ENCODE measurements at places on chromosomes 1 and 21.
A peak's percentile ranks its signal among the peaks of the same experiment; 100 is the strongest.

DNA sequence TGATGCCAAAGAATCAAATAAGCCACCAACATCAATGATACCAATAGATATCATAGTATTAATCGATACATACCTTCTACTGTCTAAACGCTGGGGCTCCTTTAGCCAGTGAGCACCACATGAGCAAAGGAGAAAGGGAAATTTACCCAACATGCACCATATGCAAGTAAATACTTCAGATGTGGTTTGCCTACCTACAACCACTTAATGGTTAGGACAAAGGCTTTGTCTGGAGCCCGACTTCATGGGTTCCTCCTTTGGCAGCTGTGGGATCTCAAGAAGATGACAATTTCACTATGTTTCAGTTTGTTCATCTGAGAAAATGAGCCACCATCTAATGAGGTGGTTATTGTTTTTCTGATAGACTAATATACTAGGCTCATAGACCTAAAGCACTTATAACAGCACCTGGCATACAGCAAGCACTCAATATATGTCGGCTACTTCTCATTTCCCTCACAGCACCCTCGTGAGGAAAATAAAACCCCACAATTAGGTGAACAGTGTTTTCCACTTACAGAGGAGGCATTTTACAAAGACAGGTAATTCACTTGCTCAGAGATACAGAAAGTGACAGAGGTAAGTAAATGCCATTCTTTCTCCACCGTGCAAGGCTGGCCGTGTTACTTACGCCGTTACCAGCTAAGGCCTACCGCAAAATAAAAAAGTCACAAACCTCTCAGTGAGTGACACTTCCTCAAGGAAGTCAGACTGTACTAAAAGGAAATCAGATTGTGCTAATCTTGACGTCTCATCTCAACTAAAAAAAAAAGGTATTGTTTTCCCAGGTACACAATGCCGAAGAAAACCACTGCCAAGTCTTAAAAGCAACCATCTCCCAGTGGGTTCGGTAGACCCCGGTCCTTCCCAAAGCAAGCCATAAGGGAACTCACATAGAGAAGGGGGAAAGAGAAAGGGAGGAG, 1.6 kb downstream of the TTC13 start:
- peaks cover 12% of the 10 kb centered on the region for H3K4me1 ChIP-seq
- H3K27me3 ChIP-seq = no peaks in the 10 kb centered on the region
- peak overlapping the region; percentile 92 for H3K4me3 ChIP-seq
- H3K36me3 ChIP-seq = peaks cover 18% of the 10 kb centered on the region
- no peak overlapping the region for H3K27ac ChIP-seq

- H3K27ac ChIP-seq = peak overlapping the region; percentile 85
- peaks cover 39% of the 10 kb centered on the region for H3K4me1 ChIP-seq
- no peak overlapping the region for H3K4me3 ChIP-seq
- H3K27me3 ChIP-seq = no peaks in the 10 kb centered on the region
Observed at GRCh38 chr1:27557596-27558340, 46.2 kb downstream of the AHDC1 start.

DNA sequence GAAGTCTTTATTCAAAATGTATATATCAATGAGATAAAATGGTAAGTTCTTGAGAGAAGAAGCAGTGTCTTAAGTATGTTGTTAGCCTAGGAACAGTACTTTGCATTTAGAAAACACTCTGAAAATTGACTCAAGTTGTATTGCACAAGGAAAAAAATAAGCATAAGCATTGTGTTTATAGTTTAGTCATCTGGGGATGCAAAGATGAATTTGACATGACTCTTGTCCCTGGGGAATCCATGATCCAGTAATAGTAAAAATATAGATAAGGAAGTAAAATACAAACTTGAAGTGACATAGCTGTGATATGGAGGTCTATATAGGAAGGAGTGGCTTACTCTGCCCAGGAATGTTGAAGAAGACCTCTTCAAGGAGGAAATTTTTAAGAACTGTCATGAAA, 185.0 kb upstream of the PTBP2 start:
- no peak overlapping the region for H3K27ac ChIP-seq
- no peak overlapping the region for H3K4me3 ChIP-seq
- H3K36me3 ChIP-seq = no peaks in the 10 kb centered on the region
- DNase-seq = no peak
- H3K27me3 ChIP-seq = no peaks in the 10 kb centered on the region
- no peaks in the 10 kb centered on the region for H3K4me1 ChIP-seq

GRCh38 chr1:9028921-9029705, 2.9 kb upstream of the SLC2A7 start:
- no peak for DNase-seq
- H3K27me3 ChIP-seq = no peaks in the 10 kb centered on the region
- no peaks in the 10 kb centered on the region for H3K4me1 ChIP-seq
- no peaks in the 10 kb centered on the region for H3K36me3 ChIP-seq
- H3K4me3 ChIP-seq = no peak overlapping the region
- H3K27ac ChIP-seq = no peak overlapping the region

- no peaks in the 10 kb centered on the region for H3K4me1 ChIP-seq
- H3K27ac ChIP-seq = no peak overlapping the region
- peaks cover 1% of the 10 kb centered on the region for H3K36me3 ChIP-seq
- DNase-seq = no peak
Observed at GRCh38 chr1:153929426-153929825, 6.7 kb upstream of the GATAD2B start.

DNA sequence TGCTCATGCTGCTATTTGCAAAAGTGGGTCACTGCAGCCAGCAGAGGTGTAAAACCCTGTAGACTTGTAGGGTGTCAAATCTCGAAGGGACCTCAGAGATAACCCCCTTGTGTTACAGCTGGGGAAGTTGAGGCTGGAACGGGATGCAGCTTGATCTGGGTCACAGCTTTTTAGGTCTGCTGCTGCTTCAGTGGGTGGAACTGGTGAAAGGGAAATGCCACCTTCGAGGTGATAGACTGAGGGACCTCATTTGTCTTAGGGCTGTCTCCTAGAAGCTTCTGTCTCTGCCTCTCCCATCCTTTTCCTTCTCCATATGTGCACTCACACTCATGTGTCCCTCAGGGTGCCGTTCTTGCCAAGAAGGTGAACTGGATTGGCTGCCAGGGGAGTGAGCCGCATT, 35.4 kb downstream of the QSOX1 start:
- no peaks in the 10 kb centered on the region for H3K27me3 ChIP-seq
- H3K4me3 ChIP-seq = no peak overlapping the region
- no peak overlapping the region for H3K27ac ChIP-seq
- no peaks in the 10 kb centered on the region for H3K4me1 ChIP-seq

- H3K4me3 ChIP-seq = no peak overlapping the region
- no peaks in the 10 kb centered on the region for H3K4me1 ChIP-seq
- no peaks in the 10 kb centered on the region for H3K27me3 ChIP-seq
- H3K36me3 ChIP-seq = no peaks in the 10 kb centered on the region
- no peak overlapping the region for H3K27ac ChIP-seq
Observed at GRCh38 chr1:36879613-36880012, 154.7 kb downstream of the GRIK3 start.

GRCh38 chr1:160862203-160863060, at the start of gene CD244:
CD244 (minus strand) TSS chr1:160862887; CDS start chr1:160862677, 210 bp downstream.
- H3K36me3 ChIP-seq = no peaks in the 10 kb centered on the region
- no peak within 1 kb of the TSS for H3K4me3 ChIP-seq
- H3K4me1 ChIP-seq = no peaks in the 10 kb centered on the region
- no peak within 1 kb of the TSS for H3K27ac ChIP-seq

DNA sequence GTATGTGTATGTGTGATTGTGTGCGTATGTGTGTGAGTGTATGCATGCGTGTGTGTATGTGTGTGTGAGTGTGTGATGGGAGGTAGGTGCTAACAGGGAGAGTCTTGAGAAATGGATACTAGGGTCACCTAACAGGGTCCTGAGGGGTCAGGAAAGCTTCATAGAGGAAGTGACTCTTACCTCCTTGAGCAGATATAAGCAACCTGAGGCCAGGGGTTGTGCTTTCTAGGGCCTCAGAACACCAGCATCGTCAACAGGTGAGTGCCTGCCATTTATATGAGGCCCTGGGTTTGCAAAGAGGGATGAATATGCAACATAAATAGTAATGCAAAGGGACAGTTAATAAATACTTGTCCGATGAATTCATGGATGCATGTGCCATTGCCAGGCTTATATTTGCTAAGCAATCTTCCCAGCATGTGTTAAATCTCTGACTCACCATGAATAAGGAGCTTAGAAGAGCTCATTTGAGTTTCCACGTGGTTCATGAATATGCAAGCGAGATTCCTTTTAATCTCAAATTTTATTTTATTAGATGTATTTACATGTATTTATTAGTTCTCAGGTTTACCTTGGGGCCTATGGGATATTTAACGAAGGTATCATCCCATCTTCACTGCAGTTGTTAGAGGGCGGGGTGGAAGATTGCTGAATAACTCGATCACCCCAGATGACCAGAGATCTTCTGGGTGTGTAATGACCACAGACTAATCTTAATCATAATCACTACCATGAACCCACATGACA, 438.3 kb downstream of the CAMTA1 start:
- no peak overlapping the region for H3K4me3 ChIP-seq
- no peaks in the 10 kb centered on the region for H3K4me1 ChIP-seq
- H3K27ac ChIP-seq = no peak overlapping the region
- DNase-seq = no peak
- H3K36me3 ChIP-seq = no peaks in the 10 kb centered on the region

GRCh38 chr1:119370748-119371147, 2.2 kb downstream of the HAO2 start:
- H3K4me1 ChIP-seq = peaks cover 9% of the 10 kb centered on the region
- no peak for DNase-seq
- no peak overlapping the region for H3K27ac ChIP-seq
- H3K4me3 ChIP-seq = no peak overlapping the region
- H3K36me3 ChIP-seq = no peaks in the 10 kb centered on the region

- DNase-seq = no peak
- H3K27ac ChIP-seq = no peak overlapping the region
- no peaks in the 10 kb centered on the region for H3K36me3 ChIP-seq
- H3K4me3 ChIP-seq = no peak overlapping the region
- H3K27me3 ChIP-seq = no peaks in the 10 kb centered on the region
- H3K4me1 ChIP-seq = no peaks in the 10 kb centered on the region
Observed at GRCh38 chr21:38067086-38067739, 151.0 kb upstream of the KCNJ6 start.

DNA sequence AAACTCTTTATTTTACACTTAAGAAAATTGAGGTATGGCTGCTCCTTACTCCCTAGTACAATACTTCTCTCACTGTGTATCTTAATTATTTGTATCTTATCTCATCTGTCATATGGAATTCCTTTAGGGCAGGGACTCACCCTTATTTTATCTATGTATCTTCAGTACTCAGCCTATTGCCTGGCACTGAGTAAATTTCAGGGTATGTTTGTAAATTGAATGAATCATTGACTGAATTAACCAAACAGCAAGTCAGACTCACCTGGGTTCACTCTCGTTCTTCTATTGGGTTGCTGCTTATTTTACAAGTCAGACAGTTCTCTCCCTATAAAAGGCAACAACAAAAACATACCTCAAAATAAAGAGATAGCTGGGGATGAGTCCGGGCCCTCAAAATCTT, 63.8 kb downstream of the LAMC1 start:
- H3K4me1 ChIP-seq = peaks cover 15% of the 10 kb centered on the region
- no peak overlapping the region for H3K4me3 ChIP-seq
- no peak for DNase-seq
- H3K27me3 ChIP-seq = no peaks in the 10 kb centered on the region
- H3K36me3 ChIP-seq = no peaks in the 10 kb centered on the region
- H3K27ac ChIP-seq = no peak overlapping the region

DNA sequence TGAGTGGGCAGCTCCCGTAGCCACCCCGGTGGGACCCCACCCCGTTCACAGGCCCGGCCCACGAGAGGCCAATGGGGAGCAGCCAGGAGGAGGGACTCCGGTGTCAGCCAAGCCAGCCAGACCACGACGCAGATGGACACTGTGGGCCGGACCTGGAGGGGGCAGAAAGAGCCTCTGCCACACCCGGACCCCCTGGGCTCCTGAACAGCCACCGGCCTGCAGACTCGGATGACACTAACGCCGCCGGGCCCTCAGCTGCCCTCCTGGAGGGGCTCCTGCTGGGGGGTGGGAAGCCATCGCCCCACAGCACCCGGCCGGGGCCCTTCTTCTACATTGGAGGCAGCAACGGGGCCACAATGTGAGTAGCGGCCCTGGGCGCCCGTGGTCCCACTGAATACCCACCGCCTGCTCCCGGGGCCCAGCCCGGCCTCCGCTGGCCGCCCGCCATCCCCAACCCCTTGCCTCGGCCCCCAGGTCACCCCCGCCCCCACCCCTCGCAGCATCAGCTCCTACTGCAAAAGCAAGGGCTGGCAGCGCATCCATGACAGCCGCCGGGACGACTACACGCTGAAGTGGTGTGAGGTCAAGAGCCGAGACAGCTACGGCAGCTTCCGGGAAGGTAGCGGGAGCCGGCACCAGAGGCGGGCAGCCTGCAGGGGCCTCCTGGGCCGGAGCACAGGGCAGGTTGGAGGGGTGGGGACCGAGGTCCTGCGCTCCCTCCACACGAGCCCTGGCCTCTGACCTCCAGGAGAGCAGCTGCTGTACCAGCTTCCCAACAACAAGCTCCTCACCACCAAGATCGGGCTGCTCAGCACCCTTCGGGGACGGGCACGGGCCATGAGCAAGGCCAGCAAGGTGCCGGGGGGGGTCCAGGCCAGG, 6.5 kb downstream of the TTLL10 start:
- no peak overlapping the region for H3K27ac ChIP-seq
- H3K4me1 ChIP-seq = no peaks in the 10 kb centered on the region
- H3K27me3 ChIP-seq = peaks cover 3% of the 10 kb centered on the region
- no peak overlapping the region for H3K4me3 ChIP-seq

- no peak overlapping the region for H3K4me3 ChIP-seq
- no peak for DNase-seq
- no peak overlapping the region for H3K27ac ChIP-seq
Observed at GRCh38 chr1:99305626-99306025, 41.3 kb downstream of the PLPPR4 start.

Measured in keratinocyte (primary cell).